ENCODE measurements at places on chromosomes 6 and 20.

DNA sequence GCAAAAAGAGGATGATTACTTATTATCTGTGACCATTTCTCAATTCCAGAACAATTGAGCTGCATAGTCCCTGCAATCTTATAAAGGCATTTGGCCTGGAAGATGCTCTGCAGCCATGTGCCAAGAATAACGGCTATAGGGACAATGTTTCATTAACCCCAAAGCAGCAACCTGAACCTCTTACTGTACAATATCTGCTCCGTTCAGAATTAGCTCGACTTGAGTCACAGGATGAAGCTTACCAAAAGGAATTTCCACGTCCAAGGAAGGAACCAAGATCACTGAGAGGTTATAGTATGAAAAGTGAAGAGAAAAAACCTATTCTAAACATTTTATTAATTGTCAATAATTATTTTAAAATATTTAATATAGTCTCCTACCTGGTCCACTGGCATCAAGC lies 167.3 kb upstream of the GMDS start:
- no peak for DNase-seq

- no peak for DNase-seq
Measured at GRCh38 chr6:8088886-8089285, 13.5 kb downstream of the EEF1E1 start.

- no peak for DNase-seq
Measured at GRCh38 chr20:23049201-23050075, at the start of gene THBD. TSS of gene THBD (minus strand) at chr20:23049672. CDS start at chr20:23049504, 168 bp downstream.

DNA sequence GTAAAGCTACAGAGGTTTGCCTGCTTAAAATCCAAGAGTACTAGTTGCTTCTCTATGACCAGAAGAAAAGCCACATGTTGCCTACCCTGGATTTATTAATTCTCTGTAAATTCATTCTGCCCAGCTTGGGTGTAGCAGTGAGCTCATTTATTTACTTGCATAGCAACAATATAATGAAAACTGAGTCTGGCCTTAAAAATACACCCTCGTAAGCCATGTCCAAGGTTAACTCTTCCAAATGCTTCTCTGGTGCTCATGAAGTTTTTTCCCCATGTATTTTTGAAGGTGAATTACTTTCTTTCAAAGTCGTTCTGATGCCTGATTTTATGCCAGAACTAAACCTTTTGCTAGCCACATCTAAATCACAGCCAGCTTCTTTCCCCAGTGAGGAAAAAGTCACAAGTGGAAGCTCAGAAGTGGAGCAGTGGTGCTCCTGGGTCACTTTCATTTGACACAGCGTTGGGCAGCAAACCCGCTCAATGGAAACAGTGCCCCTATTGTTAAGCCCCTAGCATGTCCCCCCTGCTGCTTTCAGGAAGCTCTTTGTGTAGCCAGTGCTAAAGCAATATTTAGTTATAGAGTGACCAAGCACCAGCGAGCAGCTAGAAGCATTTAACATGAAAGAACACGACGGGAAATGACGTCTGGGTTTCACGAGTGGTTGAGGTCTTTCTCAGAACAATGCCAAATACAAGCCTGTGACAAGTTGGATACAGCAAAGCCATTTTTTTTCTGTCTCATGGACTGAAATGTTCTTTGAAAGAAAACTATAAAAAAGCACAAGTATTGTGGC lies 29.8 kb downstream of the NEDD9 start:
- DNase-seq = peak; percentile 62

- DNase-seq = no peak
Measured at GRCh38 chr6:45175272-45175671, 152.9 kb upstream of the RUNX2 start.

GRCh38 chr6:149483334-149483725 lies 1.5 kb downstream of the ZC3H12D start:
- DNase-seq = peak; percentile 56

DNA sequence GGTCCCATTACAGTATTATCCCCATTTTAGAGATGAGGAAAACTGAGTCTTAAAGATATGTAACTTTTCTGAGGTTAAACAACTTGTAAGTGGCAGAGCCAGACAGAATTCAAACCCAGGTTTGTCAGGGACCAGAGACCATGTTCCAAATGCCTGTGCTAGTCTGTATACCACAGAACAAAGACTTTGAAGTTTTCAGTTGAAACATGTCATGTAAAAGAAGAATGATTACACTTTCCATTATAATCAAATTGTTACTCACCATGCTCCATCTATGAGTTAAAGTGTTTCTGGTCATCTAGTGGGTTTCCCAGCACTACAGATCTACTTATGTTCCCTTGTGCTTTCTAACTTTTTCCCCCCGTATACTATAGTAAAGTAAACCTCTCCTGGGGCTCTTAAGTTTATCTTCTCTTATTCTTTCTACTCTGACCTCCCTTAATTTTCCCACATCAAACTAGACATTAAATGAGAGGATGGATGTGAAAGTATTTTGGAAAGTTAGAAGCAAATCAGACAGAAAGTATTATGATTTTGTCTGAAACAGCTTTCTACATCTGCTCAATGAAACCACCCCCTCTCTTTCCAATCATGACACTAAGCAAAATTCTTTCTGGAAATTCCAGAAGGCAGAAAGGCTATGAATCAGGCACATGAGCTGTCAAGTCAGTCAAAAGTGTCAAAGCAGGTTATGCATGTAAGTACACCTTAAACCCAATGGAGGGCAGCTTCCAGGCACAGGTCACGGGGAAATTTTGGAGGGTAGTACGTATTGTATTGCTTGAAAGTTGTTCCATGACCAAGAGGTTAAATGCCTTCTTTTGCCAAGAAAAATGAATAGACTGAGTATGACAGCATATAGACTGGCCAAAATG lies 132.7 kb upstream of the MAP3K7 start:
- DNase-seq = no peak

All from right lung (tissue), 10 donors.